Erythroblast (primary cell): ENCODE measurements at places on chromosomes 4 and X.

- DNase-seq, result no peak
These were observed 13.0 kb downstream of the RGS12 start for GRCh38 chr4:3305610-3306371.

- no peak for DNase-seq
These were observed 106.2 kb upstream of the AFAP1 start for GRCh38 chr4:8045909-8046308.

DNA sequence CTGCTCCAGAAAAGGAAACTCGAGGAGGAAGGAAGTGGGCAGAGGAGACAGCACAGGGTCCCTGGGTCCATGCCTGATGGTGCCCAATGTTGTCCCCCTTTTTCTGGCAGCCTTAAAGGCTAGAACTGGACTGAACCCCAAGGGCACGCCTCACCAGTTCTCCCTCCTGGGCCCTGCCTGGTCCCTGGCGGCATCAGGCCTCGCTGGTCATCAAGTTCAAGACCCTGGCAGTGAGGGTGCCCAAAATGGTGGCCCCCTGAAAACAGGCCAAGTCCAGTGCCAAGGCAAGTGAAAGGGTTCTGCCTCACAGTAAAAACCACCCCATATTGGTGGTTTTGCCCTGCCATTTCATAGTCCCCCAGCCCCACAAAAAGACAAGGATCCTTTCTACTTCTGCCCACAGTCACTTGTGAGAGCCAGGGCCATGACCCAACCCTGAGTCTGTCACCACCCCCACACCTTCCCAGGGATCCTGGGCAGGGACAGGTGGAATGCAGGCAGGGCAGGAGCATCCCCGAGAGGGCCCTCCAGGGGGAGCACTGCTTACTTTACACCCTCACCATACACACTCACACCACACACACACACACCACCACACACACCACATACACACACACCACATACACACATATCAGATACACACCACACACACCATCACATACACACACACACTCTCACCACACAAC, 107.6 kb downstream of the DCTD start:
- DNase-seq, result peak; percentile 9

DNA sequence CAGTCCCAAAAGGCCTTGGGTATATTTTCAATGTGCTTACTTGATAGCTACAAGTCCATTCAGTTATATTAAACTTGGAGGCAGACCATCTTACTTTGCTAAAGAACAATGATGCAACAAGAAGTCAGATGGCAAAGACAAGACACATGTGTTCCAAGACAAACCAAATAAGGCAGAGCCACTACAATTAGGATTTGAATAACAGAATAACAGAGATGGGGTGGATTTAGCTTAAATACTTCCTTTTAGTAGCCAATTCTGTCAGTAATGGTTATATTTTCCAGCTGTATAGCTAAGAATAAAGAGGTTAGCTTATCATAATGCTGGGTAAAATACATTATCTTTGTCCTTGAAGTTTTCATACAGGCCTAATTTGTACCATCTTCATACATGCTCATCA, 37.7 kb upstream of the FRAS1 start:
- DNase-seq, result no peak

- no peak for DNase-seq
These were observed 119.5 kb upstream of the SCML1 start for GRCh38 chrX:17617806-17618205.

DNA sequence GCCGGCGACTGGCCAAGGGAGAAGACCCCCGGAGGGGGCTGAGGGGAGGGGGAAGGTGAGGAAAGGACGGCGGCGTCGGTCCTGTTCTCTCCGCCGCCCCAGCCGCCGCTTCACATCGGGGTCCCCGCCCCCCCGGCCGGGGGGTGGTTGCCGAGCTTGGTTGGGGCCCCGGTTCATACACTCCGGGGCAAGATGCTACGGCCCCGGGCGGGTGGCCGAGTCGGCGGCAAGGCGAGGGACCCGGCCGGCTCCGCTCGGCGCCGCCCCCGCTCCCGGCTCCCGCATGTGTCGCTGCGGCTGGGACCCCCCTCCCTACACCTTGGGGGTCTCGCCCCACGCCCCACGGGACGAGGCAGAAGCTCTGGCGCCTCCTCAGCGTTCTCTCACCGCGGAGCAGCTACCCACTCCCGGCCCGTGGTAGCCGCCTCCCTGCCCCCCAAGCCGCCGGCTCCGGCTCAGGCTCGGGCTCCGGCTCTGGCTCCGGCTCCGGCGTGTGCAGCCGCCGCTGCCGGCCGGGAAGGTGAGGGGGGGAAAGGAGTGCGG, 461 bp downstream of the FBXW7 start:
- DNase-seq, result peak; percentile 52

DNA sequence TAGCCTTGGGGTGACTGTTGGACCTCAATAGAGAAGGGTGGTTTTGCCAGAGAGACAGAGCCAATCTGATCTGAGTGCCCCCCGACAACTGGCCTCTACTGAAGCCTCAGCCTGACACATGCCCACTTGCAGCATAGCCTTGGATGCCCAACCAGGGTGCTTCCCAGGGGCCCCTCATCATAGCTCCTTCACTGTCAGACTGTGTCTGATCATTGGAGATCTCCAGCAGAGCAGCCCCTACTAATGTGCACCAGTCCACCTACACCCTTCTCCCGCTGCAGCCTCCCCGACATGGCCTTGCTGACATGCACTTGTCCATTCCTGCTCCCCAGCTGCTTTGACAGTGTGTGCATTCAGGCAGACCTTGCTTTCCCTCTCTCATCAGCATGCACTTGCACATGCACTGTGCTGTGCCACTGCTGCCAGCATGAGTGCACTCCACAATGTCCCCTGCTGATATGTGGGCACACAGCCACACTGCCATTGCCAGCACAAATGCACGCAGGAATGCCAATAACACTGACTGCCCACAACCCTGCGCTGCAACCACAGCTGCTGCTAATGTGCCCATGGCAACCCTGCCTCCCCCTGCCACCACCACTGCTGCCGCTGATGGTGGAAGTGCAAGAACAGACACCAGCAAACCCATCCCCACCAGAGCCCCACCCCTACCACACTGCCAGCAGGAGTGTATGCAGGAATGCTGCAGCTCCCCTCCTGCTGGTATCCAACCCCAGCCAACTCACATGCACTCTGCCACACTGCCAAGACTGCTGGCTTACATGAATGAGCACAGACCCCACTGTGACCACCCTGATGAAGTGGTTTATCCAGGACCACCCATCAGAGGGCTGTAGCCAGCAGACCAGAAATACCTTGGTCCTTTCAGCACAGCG, 68.1 kb upstream of the ZMAT1 start:
- DNase-seq, result no peak

DNA sequence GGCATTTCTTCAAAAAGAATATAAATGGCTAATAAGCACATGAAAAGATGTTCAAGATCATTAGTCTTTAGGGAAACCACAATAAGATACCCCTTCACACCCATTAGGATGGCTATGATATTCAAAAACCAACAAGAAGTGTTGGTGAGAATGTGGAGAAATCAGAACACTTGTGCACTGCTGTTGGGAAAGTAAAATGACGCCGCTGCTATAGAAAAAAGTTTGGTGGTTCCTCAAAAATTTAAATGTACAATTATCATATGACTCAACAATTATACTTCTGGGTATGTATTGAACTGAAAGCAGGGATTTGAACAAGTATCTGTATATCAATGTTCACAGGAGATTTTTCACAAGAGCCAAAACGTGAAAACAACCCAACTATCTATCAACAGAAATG, 29.4 kb upstream of the NEUROG2 start:
- no peak for DNase-seq

GRCh38 chr4:57865264-57865663, 755.1 kb upstream of the IGFBP7 start:
- DNase-seq, result no peak

DNA sequence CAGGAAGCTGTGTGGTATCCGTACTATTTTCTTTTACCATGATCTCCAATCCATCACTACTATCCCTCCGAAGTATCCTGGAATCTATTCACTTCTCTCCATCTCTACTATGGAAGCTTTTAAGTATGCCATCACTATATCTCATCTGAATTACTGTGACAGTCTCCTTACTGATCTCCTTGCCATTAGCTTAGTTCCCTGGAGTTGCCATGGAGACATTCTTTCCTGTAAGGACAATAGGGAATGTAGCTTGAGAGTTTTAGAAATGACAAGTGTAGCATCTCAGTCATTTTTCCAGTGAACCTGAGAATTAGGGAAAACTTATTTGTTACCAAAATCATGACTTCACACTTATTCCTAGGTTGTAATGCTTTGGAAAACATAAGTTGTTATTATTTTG, 86.3 kb downstream of the HPGD start:
- DNase-seq, result no peak

DNA sequence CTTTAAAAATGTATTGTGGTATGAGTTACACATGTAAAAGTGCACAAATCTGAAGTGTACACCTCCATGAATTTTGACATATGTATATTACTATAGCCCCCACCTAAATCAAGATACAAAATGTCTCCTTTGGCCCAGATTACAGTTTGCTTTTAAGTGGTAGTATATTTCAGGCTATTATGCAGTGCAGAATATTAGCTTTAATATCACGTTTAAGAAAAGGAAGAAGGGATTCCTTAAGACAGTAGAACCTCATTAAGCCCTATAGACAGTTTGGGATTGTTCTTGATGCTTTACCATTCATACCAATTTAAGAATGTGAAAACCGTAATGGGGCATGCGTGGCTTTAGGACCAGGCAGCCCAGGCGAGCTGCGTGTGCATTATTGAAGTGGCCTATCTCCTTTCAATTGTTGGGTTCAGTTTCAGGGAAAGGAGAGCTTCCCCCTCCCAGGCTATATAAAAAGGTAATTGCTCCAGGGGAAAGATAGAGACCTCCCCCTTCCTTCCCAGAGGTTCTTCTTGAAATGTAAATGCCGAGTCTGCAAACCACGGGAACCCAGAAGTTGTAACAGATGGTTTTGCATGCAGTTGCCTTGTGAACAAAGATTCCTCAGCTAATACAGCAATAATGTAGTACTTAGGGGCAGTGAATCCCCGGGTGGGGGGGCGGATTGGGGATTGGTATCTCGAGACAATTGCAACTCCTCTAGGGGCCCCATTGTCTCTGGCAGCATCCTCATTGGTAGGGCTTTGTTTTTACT, 106.1 kb downstream of the UCHL1 start:
- DNase-seq, result no peak

GRCh38 chr4:167774646-167775045, 317.7 kb upstream of the ANXA10 start:
- no peak for DNase-seq

- DNase-seq, result no peak
These were observed 6.8 kb upstream of the ANAPC4 start for GRCh38 chr4:25370242-25370641.

DNA sequence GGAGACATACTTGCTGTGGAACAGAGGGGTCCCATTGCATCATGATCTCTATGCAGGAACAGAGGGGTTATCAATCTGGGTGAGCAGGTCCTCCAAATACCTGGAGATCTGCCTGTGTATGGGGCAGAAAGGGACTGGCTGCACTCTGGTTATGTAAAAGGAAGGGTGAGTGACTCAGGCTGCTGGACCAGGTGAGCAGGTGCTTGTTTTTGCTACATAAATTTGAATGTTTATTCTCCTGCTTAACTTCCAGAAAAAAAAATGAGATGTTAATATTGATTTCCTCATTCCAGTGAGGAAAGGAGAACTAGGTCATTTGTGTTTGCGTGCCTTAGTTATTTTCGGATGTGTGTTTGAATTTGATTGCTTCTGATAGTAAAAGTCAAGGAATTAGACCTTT, 225.8 kb upstream of the TRAM1L1 start:
- DNase-seq, result no peak

DNA sequence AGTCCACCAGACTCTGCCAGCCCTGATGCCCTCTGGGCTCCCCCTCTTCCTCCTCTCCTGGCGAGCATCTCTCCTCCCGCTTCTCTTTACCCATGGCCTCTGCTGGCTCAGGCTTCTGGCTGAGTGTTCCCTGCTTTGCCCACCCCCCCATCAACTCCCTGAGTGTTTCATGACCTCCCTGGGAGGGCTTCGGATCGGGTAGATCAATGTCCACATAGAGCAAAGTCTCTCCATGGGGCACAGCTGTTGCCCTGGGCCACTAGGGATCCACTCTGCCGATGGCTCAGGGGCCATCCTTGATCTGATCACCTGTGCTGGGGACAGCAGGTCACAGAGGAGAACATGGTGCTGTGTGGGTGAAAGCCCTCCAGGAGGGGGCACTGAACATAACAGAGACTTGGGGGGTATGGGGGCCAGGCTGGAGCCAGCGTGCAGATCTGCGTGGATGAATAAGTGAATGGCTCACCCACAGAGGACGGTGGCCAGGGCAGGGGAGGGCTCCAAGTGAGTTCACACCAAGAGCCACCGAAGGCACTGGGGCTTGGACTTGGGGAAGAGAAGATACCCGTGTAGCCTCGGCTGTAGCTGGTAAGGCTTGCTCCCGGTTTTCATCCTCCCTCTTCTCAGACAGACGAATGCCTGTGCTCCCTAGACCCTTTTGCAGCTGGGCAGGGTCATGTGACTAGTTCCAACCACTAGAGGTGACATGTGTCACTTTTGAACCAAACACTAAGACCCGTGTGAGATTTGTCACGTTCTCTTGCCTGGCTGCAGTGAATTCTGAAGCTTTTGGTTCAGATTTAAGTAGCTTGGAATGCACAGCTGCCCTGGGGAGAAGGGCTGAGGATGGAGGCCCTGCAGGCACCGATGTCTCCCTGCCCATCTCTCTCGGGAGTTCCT, 23.2 kb upstream of the AFAP1 start:
- DNase-seq, result no peak

GRCh38 chr4:13617801-13618200, 9.7 kb downstream of the BOD1L1 start:
- no peak for DNase-seq

DNA sequence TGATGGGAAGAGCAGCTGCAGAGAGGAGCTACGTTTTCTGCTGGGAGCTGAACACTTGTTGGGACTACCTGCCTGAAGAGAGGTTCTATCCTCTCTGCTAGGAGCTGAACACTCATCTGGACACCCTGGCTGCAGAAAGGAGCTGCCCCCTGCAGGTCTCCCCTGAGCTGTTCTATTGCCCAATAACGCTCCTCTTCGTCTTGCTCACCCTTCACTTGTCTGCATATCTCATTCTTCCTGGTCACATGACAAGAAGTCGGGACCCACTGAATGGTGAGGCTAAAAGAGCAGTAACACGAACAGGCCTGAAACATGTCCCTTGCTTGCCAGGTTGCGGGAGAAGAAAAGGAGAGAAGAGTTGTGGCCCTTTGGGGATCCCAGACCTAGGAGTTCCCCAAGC, 27.8 kb downstream of the NAA11 start:
- DNase-seq, result no peak

- no peak for DNase-seq
These were observed 209.1 kb upstream of the JADE1 start for GRCh38 chr4:128600410-128600809.

DNA sequence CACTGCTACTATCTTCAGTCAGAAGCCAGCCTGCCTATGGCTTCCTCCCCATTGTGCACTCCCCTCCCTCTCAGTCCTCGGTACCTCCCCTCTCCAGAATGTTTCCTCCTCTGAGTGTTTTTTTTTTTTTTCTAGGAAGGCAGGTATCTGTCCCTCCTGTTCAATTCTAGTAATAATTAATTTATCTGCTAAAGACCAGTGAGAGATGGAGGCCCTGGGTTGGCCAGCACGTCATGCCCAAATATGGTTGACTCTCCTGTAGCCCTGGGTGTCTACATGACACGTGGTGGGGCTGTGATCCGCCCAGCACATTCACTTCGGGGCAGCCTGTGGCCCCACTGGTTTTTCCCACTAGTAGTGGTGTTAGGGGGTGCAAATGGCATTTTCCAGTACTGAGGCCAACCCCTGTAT, 1.8 kb downstream of the FLNA start:
- DNase-seq, result peak; percentile 47
